ENCODE measurements at places on chromosomes 12 and 14.

DNA sequence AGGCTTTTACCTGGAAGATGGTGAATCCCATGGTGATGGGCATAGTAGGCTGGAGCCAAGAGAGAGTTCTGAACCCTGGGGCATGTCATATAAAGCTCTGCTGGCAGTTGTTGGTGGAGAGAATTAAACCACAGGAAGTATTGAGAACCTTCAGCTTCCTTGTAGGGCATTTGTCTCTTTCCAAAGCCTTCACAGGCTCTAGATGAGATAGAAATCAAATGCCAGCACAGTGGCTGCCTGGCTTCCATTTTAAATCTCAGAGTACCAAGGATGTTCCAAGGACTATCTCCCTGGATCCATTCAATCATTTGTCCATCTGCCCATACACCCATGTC is 369.6 kb downstream of the DPF3 start:
- no peak for DNase-seq

DNA sequence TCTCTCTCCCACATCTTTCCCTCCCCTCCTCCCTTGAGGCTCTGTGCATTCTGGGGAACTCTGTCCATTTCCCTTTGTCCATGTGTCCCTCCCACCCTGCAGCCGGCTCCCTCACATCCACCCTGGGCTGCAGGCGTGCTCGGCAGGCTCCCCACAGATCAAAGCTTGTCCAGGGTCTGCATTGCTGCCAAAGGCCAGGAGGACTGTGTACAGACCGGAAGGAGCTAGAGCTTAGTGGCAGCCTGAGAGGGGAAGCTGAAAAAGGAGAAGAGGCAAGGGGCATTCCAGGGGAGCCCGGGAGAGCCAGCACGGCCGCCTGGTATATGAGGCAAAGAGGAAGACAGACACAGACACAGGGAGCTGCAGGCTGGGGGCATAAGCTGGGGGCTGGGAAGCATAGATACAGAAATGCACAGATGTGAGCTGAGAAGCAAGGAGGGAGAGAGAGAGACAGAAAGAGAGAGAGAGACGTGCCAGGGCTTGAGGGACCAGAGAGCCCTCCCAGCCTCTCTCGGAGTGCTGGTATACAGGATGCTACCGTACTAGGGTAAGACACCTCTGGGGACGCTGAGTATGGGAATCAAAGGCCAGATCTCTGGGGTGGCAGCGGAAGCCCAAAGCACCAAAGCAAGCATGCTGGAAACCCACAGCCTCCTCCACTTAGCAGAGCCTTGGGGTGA is 3.3 kb downstream of the CD4 start:
- DNase-seq = no peak

GRCh38 chr14:26124896-26125438 is 472.9 kb downstream of the NOVA1 start:
- DNase-seq = no peak

DNA sequence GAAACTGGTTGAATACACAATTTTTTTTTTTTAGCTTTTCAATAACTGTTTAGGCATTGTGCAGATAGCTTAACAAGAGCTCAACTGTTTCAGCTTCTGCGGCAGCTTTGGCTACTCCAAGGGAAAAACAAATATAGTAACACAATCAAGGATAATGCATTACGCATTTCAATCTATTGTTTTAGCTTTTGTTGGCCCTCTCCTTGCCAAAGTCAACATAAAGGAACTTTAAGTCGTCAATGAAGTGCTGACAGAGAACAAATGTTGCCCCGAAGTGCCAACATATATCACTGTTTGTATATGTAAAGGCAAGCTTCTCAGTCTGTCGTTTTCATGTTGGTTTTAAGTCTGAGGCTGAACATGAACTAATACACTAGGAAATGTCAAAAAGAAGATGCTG is 1087.4 kb upstream of the FLRT2 start:
- DNase-seq = no peak

Data from A549 (cell line).